Activated T-helper 1 cell treated with anti-CD3 and anti-CD28 coated beads, Interleukin-2, amount 50 U/mL, for 16 hours (primary cell): ENCODE measurements at places on chromosomes 2 and 18.

- DNase-seq, result no peak
Measured at GRCh38 chr2:164617466-164617865, 3.8 kb downstream of the GRB14 start.

DNA sequence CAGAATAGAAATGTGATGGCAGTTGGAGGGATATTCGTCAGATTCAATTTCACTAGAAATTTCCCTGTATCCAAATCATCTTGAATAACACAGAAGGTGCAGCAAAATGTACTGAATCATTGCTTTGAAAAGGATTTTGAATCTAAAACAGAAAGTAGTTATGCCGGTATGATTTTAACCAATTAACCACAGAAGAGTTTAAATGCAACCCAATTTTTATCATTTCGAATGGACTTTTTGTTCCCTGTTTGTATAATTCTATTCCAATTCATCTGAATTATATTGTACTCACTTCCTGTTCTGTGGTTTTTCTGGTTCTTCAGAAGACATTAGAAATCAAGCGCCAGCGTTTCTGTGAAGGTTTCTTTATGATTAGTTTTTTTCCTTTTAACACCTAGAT, 190.4 kb downstream of the MYO3B start:
- DNase-seq, result no peak

DNA sequence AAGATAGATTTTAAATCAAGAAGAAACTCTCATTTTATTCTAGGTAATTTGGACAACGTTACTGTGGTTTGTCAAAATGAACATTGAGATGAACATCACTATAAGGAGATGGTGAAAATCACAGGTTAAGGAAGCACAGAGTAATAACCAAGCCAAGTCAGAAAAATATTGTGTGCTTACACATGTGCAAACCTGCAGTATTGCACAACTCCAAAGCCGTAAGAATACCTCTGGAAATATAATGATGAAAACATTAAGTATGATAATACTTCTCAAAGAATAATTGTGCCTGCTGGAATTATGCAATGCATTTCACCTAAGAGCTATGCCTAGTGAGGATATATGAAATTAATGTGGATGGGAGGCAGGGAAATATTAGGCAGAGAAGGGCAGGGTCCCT, 21.1 kb upstream of the GALNT5 start:
- DNase-seq, result no peak

- DNase-seq, result no peak
Measured at GRCh38 chr2:14745288-14746076, 113.0 kb downstream of the LRATD1 start.

GRCh38 chr2:28667261-28667660, 84.4 kb upstream of the PPP1CB start:
- DNase-seq, result no peak

- no peak for DNase-seq
Measured at GRCh38 chr2:119736021-119736420, 23.7 kb upstream of the PTPN4 start.

- no peak for DNase-seq
Measured at GRCh38 chr2:215619022-215619958, 183.4 kb upstream of the FN1 start.

- no peak for DNase-seq
Measured at GRCh38 chr2:201084863-201085262, 13.1 kb downstream of the NDUFB3 start.

GRCh38 chr2:142734231-142734630, 143.2 kb upstream of the KYNU start:
- no peak for DNase-seq

- no peak for DNase-seq
Measured at GRCh38 chr2:145289946-145290345, 770.0 kb upstream of the ZEB2 start.

DNA sequence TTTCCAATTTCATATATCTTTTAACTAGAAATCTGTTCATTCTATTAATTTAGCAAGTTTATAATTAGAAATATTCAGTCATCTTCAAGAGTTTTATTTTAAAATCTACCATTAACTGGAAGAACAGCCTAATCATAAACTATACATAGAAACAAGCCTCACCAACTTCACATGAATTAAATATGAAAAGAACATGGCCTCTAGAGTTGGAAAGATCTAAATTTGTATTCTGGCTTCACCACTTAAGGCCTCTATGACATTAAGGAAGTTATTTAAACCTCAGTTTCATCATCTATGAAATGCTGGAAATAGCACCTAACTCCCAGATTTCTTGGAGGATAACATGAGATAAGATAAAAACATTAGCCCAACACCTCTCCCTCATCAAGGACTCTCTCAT, 51.4 kb upstream of the SCN7A start:
- DNase-seq, result no peak

DNA sequence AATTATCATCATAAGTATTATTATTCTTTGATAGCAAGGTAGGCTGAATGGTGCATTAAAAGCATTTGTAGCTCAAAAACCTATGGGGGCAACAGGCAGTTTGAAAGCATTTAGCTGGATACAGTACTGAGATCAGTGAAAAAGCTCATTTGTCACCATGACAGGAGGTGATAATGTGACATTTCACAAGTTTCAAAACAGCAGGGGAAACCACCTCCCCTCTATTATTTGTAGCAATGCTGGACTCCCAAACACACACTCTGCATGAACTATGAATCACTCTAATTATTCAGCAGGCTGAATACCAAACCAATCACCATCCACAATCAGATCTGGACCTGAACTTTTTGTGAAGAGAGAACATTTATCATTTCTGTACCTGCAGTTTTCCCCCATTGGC, 63.4 kb downstream of the MYO5B start:
- DNase-seq, result no peak

GRCh38 chr2:199136242-199136641, 321.5 kb downstream of the SATB2 start:
- no peak for DNase-seq

DNA sequence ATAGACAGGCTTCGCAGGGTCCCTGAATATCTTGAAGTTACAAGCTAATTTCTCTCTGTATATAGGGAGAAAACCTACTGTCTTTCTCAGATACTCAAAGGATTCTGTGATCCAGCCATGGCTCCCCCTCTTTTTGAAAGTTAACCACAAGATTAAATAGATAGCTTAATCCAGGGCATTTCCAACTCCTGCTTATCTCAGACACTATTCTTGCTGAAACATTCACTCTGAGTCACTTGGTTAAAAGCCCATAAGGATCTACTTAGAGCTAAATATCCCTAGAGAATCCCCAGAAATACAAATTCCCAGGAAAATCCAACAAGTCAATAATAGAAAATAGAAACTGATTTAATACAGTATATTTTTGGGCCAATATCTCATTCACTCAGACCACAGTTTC, 179.1 kb upstream of the LYPD1 start:
- DNase-seq, result no peak

- DNase-seq, result no peak
Measured at GRCh38 chr2:151063271-151063670, 198.4 kb downstream of the RBM43 start.

- DNase-seq, result no peak
Measured at GRCh38 chr2:106629981-106630380, 142.8 kb downstream of the CD8B2 start.

GRCh38 chr18:78678318-78678695, 301.3 kb upstream of the SALL3 start:
- no peak for DNase-seq
